Fibroblast of the conjunctiva (primary cell): ENCODE measurements at places on chromosomes 4 and X.

DNA sequence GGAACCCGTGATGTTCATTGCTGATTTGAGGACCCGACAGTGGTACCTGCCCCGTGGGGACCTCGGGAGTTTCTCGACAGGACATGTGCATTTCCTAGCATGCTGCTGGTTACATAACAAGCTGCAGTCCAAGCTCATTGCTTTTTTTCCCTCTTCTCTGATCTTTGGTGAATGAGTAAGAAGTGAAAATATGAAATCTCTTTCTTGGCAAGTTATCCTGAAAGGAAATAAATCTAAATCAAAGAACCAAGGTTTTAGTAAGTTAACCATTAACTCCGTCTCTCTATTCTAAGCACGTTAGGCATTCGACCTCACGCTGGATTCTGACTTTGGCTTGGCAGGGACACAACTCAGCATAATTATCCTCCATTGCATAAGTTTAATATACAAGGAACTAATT, 86.6 kb downstream of the STK32B start:
- DNase-seq = no peak

GRCh38 chrX:5870238-5870637, 358.4 kb downstream of the NLGN4X start:
- DNase-seq = no peak

DNA sequence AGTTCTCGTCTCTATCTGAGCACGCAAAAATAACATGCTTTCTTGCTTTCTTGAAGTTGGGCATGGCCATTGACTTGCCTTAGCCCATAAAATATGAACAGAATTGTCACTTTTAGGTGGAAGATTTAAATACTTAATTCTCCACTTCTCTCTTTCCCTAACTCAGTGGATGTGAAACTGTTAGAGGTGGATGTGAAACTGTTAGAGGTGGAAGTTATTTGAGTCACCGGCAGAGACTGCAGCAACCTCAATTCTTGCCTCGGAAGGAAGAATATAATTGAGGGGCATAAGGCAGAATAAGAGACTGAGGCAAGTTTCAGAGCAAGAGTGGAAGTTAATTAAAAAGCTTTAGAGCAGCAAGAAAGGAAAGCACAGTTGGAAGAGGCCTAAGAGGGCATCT, 2.8 kb upstream of the PARM1 start:
- DNase-seq = no peak

DNA sequence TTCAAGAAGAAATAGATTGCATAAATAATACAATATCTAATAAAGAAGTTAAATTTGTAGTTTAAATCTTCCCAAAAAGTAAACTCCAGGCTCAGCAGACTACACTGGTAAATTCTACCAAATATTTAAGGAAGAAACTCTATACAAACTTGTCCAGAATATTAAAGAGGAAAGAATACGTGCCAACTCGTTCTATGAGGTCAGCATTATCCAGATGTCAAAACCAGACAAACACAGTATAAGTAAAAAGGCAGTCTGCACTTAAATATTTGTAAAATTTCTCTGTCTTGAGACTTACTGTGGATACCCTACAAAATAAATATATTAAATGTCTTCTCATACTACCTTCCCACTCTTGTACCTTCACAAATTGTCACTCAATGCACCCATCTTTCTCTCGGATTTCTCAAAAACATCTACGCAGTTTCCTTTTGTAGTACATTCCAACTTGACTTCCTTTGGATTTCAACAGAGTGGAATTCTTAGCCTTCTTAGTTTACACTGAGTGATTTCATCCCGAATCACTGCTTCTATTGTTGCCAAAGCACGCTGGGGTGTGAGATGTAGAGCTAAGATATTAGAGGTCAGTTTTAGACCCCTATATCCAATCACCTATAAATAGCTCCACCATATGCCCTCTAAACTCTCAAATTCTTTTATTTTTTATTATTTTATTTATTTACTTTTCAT, 71.6 kb upstream of the MAB21L2 start:
- DNase-seq = peak; percentile 34

DNA sequence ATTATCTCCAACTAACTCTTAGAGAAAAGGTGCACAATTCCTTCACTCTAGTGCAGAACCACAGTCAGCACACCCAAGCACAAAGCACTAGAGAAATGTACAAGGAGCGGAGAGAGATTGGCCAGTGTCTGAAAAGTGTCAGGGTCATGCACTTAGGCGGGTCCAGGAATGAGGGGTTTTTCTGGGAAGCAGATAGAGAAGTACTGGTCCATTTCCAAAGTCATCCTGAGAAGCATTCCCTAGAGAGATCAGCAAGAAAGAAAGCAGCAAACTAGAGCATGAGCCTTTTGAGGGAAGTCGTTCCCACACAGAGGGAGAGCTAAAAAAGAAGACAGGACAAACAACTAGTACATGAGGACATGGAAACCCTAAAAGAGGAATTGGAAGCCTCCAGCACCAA, 168.1 kb upstream of the MAP3K15 start:
- no peak for DNase-seq

- DNase-seq = no peak
Observed at GRCh38 chrX:24204958-24205357, 55.4 kb downstream of the ZFX start.

- DNase-seq = no peak
Observed at GRCh38 chr4:3715061-3715854, 50.9 kb upstream of the ADRA2C start.

- no peak for DNase-seq
Observed at GRCh38 chr4:121041307-121042090, 30.8 kb downstream of the NDNF start.

DNA sequence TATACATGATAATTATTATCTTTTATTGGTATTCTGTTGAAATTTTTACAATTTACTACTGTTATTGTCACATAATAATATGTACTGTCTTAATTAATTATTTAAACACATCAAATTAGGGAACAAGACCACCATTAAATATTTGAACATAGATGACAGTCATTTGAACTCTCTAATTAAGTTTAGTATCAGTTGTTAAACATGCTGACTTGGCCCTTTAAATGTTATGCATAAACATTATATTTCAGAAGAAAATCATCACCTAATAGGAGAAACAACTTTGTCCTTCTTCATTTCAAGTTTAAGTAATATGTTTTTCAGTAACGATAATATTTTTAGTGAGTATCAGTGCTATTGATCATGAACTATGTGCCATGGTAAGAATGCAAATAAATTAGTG, 623.5 kb upstream of the GNPDA2 start:
- DNase-seq = no peak

DNA sequence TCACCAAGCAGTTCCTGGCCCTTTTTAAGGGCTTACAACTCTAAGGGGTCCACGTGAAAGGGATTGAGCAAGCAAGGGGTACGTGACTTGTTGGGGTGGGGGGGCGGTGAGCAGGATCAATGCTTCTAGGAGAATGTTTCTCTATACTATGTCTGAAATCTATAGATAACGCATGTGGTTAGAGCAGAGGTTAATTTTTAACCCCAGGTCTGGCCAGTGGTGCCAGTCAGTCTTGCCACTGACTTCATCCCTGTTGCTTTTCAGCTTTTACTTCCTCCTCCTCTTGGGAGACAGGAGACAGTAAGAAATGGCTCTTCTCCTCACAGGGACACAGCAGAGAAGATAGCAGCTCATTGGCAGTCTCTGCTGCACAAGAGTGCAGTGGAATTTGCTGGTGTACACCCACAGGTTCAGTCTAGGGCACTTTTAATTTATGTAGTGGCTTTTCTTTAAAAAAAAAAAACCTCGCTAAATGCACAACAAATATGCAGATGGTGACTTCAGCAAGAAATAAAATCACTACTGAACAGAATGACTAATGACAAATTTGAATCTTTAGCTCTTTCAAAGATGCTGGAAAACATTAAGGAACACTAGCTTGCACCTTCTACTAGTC, 190.5 kb downstream of the CCNG2 start:
- no peak for DNase-seq

DNA sequence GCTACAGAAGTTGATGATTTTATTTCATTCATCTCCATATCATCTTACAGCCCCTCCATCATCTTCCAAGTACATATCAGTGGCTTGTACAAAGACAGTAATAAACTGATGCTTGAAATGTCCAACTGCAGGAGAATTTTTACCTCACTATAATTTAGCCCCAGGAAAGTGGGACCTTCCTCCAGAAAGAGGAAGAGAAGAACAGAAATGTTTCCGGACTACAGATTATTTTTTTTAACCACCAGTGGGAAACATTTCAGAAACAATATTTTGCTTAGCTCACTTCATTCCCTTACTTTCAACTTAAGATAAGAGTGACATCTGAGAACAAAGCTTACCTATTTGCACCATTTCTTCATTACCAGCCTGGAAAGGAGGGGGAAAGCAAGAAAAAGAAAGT, 2.0 kb downstream of the ADAMTS3 start:
- DNase-seq = no peak

DNA sequence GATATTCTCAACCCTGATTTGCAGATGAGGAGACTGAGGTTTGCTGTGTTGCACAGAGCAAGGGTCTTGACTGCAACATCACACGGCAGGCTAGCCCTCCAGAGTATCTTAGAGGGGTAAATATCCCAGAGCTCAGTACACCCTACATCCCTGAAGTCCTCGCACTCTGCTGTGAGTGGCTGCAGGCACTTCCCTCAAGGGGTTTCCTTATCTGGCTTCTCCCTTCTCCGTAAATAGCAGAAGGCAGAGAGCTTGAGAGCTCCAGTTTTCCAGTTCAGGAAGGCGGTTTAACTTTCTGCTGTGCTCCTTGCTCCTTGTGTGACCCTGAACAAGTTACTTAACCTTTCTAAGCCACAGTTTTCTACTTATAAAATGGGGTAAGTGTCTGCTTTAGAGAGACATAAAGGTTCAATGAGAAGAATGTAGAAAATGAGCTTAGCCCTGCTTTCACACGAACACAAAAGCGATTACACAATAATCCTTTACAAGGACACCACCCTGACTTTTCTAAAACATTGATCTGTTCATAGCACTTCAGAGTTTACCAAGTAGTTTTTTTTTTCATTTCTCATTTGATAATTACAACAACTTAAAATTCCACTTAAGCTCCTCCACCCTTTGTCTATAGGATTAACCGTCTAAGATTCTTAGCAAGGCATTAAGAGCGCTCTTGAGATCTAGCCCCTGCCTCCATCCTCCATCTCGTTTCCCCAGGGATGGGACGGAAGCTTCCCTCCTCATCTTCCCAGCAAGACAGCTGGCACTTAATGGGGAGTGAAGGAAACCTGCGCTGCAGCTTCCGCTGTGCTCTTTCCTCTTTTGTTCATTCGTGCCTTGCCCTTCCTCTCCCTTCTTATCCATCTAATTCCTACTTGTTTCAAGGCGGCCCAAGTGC, 68.4 kb downstream of the TAPT1 start:
- no peak for DNase-seq

- DNase-seq = no peak
Observed at GRCh38 chr4:183936047-183936446, 30.9 kb downstream of the STOX2 start.

- DNase-seq = no peak
Observed at GRCh38 chr4:154566639-154567204, 3.9 kb downstream of the FGB start.

DNA sequence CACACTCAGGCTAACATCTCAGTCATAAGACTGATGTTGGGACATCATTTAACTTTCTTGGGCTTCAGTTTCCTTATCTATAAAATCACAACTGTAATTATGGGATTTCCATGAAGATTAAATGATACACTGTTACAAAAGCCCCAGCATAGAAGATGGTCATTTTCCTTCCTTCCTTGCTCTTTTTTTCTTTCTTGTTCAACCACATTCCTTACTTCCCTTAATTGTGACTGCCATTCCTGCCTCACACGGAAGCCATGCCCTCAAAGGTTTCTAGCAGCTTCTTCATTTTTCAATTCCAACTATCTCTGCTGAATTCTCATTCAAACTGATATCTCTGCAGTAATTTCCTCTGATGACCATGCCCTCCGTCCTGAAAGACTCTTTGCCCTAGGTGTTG, 311.8 kb downstream of the PPP3CA start:
- no peak for DNase-seq

GRCh38 chr4:81606801-81607501, 135.2 kb upstream of the RASGEF1B start:
- no peak for DNase-seq

- DNase-seq = no peak
Observed at GRCh38 chrX:43357741-43358140, 298.4 kb upstream of the MAOA start.

- DNase-seq = no peak
Observed at GRCh38 chr4:145347684-145348083, 134.0 kb upstream of the SMAD1 start.

DNA sequence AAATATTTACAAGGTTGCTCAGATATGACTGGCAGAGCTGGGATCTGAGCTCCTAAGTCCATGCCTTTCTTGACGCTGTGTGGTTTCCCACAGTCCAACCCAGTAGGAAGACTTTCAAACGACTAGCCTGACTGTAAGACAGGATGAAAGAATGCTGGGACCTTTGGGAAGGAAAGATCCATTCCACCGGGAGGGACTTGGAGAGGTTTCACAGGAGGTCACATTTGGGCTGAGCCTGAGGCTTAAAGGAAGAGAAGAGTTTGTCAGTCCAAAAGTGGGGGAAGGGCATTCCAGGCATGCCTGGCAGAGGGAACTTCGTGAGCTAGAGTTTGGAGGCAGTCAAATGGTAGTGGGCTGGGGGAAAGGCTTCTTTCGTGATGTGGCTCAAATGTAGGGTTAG, 1.5 kb downstream of the STARD8 start:
- no peak for DNase-seq

DNA sequence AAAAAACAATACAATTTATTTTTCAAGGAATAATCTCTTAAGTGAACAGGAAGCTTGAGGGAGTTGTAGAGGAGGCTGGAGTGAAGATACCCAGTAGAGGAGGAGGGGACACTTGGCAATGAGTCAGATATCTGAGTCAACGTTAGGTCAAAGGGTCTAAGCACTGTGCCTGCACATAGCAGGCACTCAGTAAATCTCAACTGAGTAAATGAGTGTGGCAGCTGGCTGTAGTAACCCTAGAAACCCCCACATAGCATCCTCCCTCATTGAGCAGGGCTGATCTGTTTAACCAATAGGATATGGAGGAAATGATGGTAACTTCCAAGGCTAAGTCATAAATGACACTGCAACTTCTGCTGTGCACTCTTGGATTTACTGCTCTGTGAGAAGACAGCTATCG, 186.0 kb upstream of the FAM241A start:
- peak; percentile 4 for DNase-seq

- no peak for DNase-seq
Observed at GRCh38 chr4:12221031-12221430, 792.3 kb upstream of the HS3ST1 start.
